Urinary bladder (tissue), 4 donors: ENCODE measurements at places on chromosomes 5 and 9. TPM values are rescaled to one million over a fixed set of nuclear protein-coding genes. Genes with fewer than 3 reads are reported as not detected.

GRCh38 chr5:132069561-132069960 is 4.0 kb upstream of the CSF2 start:
- DNase-seq = no peak

DNA sequence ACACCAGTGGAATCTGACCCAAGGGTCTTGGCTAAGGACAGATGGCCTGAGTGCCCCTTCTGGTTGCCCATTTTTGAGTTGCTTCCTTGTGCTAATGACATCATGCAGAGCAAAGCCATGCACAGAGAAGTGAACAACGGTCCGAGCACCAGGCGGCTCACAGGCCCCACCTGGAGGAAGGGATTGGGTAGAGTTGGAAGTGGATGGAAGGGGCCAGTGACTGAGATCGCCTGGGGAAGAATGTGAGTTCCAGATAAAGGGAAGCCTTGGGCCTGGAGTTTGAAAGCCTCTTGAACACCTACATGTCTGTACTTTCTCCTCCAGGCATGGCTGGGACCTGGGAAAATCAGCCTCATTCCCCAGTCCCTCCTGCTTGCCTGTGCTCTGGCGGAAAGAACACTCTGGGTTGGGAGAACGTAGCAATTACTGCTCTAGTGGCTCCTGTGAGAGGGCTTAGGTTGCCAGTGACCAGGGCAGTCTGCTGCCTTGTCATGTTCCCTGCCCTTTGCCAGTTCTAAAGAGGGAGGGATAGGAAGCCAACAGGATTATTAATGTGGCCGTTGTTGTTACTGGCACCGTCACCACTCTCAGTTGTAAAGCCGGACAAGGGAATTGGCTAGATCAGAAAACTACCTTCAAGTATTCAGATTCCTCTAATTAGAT is 62.5 kb upstream of the PTPN3 start:
- DNase-seq = no peak

DNA sequence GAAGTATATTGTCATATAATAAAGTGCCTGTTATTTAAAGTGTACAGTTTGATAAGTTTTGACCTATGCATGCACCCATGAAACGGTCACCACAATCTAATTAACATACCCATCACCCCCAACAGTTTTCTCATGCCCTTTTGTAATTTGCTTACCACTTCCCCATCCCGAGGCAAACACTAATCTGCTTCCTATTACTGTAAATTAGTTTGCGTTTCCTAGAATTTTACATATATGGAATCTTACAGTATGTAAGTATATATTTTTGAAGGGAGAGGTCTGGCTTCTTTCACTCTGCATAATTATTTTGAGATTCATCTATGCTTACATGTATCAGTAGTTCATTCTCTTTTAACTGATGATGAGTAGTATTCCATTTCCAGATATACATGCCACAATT is 56.5 kb downstream of the AMBP start:
- no peak for DNase-seq

DNA sequence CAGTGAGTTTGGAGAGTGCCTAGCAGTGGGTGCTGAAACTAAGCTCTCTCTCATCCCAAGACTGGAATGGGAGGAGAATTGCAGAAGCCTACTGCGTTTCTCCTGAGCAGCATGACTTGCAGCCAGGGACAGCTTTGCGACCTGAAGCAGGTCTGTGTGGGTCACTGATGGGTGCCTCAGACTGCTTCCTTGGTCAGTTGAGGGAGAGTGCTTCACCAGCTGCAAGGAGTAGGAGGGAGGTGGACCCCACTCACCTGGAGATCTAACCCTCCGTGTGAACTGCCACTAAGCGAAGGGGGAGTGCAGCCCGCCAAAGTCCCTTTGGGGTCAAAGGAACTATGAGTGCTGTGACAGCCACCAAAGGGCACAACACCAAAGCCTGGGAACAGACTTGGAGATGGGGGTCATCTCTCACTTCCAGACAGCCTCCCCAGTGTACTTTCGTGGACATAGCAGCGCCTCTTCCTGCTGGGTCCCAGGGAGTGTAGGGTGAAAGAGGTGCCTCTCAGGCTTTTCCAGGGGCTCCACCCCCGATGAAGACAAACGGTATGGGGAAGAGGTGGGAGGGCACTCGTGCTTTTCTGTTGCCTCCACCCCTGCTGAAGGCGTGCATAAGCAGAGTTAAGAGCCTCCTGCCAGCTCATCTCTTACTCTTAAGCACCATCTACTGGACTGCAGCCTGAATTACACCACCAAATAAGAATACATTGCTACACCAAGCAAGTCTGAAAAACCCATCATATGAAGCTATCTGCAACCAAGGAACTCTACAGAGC is 34.3 kb upstream of the MACIR start:
- DNase-seq = no peak

DNA sequence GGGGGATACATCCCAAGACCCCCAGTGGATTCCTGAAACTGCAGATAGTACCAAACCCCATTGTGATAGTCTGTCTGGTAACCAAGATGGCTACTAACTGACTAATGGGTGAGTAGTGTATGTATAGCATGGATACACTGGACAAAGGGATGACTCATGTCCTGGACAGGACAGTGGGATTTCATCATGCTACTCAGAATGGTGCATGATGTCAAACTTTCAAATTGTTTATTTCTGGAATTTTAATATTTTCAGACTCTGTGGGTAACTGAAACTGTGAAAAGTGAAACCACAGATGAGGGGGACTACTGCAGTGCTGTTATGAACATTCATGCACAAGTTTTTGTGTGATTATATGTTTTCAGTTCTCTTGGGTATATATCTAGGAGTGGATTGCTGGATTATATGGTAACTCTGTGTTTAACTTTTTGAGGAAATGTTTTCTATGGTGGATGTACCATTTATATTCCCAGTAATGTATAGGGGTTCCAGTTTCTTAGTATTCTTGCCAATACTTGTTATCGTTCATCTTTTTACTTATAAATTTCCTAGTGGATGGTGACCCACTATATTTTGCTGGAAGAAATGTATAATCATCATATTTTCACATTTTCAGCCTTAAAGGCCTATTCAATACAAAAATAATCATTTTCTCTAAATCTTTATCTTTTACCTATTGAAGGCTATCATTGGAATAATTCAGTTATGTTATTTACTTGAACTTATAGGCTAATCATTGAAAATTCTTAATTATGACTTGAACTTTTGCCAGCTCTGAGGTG is 140.9 kb downstream of the NR3C1 start:
- DNase-seq = no peak

DNA sequence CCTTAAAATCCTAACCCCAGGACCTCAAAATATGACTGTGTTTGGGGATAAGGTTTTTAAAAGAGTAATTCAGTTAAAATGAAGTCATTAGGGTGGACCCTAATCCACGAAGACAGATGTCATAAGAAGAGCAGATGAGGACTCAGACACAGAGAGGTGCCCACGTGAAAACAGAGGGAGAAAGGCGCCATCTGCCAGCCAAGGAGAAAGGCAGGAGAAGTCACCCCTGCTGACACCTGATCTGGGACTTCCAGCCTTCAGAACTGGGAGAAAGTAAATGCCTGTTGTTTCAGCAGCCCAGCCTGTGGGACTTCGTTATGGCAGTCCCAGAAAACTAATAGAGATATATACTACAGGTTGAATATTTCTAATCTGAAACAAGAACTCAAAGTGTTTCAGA is 67.4 kb downstream of the ROR2 start:
- no peak for DNase-seq

GRCh38 chr5:2888520-2889060 is 137.1 kb upstream of the IRX2 start:
- DNase-seq = no peak

DNA sequence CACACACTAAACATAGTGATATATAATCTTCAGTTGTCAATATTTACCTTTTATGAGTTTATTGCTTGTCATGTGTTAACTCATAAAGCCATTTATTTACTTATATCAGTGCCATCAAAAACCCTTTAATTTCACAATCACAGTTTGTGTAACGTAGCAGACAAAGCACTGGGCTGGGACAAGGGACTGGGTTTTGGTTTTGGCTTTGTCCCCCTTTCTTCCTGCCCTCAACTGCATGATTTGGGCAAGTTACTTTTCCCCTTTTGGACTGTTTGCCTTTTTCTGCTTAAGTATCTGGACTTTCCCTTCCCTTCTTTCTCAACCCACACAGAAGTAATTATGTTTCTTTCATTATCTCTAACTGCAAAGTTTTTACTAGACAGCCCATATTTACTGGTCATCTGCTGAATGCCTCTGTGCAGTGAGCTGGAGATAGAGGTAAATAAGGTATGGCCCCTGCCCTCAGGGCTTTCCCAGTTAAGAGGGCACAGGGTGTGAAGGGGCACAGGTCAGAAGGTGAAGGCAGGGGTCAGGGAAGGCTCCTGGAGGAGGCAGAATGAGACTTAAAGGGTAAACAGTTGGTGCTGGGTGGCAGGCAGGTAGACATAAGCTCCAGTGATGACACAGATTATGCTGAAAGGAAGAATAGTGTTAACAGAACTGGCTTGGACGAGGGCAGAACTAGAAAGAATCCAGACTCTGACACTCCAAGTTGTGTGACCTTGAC is 14.8 kb upstream of the NR3C1 start:
- DNase-seq = no peak

DNA sequence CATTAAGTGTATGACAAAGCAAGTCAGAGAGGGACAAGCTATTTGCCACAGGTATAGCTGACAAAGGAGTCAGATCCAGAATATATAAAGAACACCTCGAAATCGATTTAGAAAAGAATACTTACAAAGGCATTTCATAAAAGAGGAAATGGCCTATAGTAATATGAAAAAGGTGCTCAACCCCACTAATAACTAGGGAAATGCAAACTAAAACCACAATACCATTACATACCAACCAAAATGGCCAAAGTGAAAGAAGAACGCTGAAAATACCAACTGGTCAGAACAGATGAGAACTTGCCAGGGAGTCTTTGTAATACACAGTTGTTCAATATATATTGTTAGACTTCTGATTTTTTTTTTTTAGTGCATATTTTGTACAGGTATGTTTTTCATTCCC is 152.9 kb downstream of the CDC42SE2 start:
- no peak for DNase-seq

DNA sequence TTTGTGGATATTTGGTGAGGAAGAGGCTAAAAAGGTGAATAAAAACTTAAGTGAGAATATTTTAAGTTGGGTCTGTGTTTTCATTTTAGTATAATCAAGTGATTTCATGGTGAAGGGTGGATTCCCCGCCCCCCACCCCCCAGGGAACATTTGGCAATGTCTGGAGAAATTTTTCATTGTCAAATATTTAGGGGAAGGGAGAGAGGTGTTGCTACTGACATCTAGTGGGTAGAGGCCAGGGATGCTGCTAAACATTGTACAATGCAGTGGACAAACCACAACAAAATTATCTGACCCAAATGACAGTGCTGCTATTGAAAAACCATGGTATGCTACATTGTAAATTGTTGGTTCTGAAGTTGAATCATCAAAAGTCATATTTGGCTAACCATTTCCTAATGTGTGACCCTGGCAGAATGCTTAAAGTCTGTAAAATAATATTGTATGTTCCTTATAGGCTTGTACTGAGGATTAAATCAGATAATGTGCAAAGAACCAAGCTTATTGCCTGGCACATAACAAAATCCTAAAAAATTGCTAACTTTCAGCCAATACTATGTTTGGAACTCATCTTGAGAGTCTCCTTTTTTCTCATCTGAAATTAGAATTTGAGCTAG is 5.6 kb downstream of the C5orf24 start:
- DNase-seq = no peak

- DNase-seq = peak; percentile 46
These were observed 56.8 kb downstream of the PTCH1 start for GRCh38 chr9:95459851-95460517.

- no peak for DNase-seq
These were observed 28.0 kb upstream of the SLC2A8 start for GRCh38 chr9:127368852-127369402.

RNF183 gene
- 0.26 TPM for total RNA-seq

PSD2 gene
- 0.48 TPM for total RNA-seq

MELK gene
- 18.9 TPM for total RNA-seq

IFNA7 gene
- not detected for total RNA-seq
